IPS DF 19.7 (cell line): ENCODE measurements at places on chromosomes 4 and X.

DNA sequence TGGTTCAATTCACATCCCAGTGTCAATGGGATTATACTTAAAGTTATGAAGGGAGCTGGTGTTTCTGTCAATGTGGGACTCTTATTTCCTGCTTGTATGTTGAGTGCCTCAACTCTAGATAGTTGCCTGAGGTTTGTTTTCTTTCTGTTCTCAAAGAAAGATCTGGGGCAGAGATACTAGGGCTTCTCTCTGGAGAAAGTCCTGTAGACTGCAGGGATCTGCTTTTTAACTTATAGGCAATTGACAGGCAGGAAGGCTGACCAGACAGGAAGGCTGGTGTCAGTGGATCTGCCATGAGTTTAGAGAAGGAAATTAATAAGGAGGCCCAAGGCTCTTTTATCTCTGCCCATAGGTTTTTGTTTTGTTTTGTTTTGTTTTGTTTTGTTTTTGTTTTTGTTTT, 64.0 kb upstream of the PRKX start:
- no peak for DNase-seq

GRCh38 chrX:37010496-37010895, 2.3 kb downstream of the FAM47C start:
- no peak for DNase-seq

GRCh38 chrX:24259544-24260240, 54.2 kb downstream of the SUPT20HL2 start:
- no peak for DNase-seq

DNA sequence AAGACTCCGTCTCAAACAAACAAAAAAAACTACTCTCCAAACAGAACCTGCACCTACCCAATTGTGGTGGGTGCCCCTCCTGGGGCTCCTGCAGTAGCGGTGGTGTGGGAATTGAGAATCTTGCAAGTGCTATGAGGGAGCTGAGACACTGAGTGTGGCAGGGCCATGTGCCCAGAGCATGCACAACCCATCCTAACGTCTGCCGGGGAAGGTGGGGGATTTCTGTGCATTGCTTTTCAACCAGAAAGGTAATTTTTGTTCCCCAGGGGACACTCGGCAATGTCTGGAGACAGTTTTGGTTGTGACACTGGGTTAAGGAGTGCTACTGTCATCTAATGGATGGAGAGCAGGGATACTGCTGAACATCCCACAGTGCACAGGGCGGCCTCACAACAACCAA, 35.7 kb downstream of the TBL1X start:
- DNase-seq: no peak

DNA sequence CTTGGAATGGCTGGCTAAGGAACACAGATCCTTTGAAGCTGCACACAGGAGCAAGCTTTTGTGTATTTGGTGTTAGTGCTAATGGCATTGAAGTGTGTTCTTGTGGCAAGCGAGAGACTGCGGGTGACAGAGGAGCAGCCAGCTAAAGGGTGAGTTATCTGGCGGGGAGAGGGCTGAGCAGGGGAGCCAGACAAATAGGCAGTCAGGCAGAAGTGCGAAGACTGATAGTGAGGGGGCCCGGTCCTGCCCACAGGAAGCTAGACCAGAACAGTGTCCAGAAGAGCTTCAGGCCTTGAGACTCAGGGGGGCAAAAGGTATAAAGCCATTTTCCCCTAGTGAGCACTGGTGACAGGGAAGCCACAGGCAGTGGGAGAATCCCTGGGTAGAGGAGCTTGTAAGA, 49.6 kb upstream of the MAMLD1 start:
- no peak for DNase-seq

DNA sequence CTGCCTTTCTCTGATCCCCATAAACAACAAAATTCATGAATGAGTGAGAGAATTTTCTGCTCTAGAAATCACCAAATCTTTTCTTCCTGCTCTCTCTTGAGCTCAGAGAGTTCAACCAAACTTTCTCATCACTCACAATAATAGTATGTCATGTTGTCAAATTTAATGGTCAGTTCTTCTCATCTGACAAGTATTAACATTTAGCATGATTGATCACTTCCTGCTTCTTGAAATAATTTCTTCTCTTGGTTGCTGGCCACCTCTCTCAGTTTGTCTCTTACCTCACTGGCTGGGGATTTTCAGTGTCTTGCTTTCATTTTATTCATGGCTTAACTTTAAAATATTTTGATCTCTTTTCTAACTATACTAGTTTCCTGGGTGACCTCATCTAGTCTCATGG, 25.5 kb upstream of the FGF5 start:
- DNase-seq: no peak

GRCh38 chrX:120029354-120029753, 48.1 kb downstream of the RHOXF2B start:
- DNase-seq: no peak

DNA sequence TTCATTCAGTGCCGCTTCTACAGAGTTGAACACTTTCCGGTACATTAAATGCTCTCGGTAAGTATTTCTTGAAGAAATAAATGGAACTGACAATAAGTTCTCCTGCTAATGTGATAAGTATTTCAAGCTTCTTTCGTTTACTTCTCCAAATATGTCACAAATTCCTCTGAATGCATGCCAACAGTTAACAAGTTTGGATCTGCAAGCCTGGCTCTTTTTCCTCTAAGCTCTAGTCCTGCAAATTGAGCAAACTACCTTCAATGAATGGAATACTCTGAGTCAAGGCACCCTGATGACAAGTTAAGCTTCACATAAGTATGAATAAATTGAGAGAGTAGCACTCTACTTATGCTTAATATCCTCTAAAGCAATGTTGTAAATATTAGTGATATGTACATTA, 403.6 kb downstream of the PDGFC start:
- no peak for DNase-seq

- no peak for DNase-seq
Observed at GRCh38 chr4:36128689-36129088, 115.6 kb downstream of the ARAP2 start.

GRCh38 chrX:114976292-114976691, 41.1 kb downstream of the IL13RA2 start:
- no peak for DNase-seq

DNA sequence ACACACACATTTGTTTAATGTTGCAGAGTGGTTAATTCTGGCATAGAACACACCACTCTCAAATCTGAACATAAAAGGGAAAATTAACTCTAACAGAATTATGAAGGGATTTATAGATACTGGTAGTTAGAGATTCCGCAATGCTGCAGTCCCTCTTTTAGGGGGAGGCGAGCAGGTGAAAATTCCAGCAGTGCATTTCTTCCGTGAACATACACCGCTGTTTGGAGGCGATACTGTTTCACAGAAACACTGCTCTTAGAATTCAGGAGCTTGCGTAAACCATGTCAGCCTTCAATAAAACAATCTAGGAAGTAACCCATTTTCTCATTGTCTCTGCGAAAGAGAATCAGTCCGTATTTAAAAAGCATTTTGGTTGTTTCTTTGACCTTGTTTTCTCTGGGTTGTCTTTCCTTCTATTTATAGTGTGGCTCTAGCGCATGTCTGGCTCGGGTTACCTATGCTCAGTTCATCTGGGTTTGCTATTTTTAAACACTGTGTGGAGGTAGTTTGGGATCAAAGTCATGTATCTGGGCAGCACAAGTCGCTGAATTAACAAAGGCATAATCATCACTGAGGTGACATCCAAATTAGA, 90.4 kb downstream of the GPAT3 start:
- no peak for DNase-seq

DNA sequence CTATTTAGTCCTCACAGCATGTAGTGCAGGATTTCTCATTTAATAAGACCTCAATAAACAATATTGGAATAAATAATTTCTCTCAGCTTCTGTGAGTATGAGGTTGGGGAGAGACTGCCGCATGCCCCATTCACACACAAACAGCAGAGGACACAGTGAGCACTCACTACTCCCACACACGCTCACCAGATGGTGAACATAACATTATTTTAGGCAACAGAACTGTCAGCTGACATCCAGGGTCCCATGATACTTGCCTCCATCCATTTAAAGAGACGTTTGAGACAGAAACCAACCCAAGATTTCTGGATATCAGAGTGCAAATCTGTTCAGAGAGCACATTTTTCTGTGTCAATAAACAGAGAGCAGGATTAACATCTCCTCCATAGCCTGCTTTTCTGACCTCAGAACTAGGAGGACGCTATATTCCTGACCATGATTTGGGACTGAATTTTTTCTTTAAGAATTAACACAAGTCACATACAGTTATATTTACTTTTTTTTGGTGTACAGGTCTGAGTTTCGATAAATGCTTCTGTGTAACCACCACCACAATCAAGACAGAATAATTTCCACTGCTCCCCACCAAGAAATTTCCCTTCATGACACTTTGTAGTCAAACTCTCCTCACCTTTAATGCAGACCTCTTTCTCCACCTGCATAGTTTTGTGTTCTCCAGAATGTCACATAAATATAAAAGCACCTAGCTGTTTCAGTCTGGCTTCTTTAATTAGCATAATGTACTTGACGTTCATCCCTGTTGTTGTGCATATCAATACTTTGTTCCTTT, 16.7 kb downstream of the GPRIN3 start:
- no peak for DNase-seq

DNA sequence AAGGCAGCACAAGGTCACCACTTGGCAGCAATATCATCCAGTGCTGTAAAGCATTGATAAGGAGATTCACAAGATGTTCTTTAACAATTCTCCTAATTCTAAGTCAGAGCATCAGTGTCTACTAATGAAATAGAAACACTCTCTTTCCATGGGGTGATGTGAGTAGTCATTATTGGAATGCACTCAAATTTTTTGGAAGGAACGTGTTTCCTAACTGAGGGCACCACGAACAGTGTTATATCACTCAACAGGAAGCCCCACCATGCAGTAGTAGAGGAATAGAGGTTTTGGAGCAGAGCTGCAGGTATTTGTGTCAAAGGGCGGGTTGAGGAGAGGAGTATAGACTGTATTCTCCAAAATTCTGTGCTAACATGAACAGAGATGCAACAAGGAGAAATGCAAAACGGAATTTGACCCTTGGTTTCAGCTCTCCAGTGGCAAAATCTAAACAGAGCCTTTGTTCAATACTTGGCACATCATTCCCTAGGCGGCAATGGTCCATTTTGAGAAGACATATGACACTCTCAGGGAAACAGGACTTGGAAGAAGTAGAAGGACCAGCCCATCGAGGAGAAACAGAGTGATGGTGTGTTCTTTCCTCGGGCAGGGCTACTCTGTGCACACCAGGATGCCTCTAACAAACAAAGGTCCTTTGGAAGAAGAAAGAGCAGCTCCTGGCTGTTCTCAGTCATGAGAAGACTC, 98.9 kb downstream of the CPEB2 start:
- no peak for DNase-seq

GRCh38 chrX:11672213-11672612, 6.5 kb upstream of the ARHGAP6 start:
- DNase-seq: no peak

- DNase-seq: no peak
Observed at GRCh38 chrX:107549504-107549903, 78.8 kb upstream of the PRPS1 start.

DNA sequence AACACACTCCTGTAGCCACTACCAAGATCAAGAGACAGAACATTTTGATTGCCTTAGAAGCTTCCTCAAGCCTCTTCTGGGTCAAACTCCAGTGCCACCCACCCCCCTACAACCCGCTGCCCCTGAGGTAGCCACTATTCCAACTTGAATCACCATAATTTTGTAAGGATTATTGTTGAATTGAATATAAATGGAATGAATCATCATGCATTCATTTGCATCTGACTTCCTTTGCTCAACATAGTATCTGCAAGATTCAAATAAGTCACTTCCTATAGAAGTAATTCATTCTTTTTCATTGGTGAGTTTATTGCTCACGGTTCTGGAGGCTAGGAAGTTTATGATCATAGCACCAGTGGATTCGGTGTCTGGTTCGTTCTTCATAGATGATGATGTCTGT, 364.2 kb downstream of the SLITRK2 start:
- DNase-seq: no peak

GRCh38 chr4:159204566-159204965, 101.7 kb downstream of the RAPGEF2 start:
- DNase-seq: no peak

DNA sequence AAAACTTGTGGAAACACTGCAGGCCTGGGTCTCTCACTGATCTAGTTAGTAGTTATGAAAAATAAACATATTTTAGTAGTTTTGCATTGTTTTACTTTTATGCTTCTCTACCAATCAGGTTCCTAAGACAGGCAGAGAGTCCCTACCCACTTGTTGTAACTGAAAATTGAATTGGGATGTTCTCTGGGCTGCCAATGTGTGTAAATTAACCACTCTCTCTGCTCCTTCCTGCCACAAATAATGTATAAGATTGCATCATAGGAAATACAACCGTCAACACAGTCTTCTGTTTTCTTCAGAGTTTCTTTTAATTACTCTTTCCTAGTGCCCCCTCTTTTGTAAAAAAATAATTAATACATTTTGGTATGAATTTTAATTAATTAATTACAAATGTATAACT, 677.3 kb downstream of the FSTL5 start:
- DNase-seq: no peak

DNA sequence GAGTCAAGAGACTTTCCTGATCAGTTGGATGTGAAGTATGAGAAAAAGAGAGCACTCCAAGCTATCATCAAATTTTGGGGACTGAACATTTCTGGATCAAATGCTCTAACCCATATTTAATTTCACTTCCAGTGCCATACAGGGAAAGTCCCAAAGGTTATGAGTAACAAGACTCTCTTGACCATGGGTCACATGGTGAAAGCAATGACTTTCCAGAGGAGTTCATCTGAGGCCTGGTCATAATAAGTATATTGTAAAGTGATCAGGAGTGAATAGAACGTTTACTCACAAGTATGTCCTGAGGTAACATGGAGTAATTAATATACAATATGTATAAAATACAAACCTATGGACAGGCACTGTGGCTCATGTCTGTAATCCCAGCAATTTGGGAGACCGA, 40.7 kb upstream of the ARMCX5 start:
- no peak for DNase-seq

DNA sequence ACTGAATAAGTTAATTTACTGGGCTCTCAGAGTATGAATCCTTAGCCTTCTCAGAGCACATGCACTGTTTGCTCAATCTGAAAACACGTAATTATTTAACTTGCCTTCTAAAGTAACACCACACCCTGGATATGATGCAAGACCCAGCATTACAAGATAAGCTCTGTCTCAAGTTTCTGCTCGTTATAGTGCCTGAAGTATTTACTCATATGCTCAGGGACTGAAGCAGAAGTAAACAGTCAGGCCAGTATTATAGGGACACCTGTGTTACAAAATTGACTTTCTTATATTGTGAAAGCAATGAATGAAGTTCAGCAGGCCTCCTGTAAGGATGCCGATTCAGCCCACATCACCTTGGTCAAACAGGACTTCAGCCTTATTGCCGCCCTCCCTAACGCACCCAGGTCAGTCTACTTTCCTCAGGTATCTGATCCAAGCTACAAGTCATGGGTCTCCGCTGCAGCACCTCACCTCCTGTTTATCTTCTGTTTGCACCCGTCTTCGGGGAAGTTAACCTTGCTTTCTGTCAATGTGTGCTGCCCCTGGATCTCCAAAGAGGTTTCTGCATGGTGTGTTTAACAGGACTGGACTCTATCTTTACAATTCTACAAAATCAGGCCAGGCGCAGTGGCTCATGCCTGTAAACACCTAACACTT, 42.8 kb upstream of the KLF3 start:
- no peak for DNase-seq

- no peak for DNase-seq
Observed at GRCh38 chrX:117645639-117646038, 471.0 kb downstream of the KLHL13 start.

- DNase-seq: no peak
Observed at GRCh38 chr4:107472265-107472948, 247.6 kb downstream of the PAPSS1 start.
